ENCODE measurements at places on chromosomes 11 and 22. TPM values are rescaled to one million over a fixed set of nuclear protein-coding genes. Genes with fewer than 3 reads are reported as not detected.

- DNase-seq: no peak
Measured at GRCh38 chr11:78094250-78094649, 14.6 kb upstream of the NDUFC2 start.

DNA sequence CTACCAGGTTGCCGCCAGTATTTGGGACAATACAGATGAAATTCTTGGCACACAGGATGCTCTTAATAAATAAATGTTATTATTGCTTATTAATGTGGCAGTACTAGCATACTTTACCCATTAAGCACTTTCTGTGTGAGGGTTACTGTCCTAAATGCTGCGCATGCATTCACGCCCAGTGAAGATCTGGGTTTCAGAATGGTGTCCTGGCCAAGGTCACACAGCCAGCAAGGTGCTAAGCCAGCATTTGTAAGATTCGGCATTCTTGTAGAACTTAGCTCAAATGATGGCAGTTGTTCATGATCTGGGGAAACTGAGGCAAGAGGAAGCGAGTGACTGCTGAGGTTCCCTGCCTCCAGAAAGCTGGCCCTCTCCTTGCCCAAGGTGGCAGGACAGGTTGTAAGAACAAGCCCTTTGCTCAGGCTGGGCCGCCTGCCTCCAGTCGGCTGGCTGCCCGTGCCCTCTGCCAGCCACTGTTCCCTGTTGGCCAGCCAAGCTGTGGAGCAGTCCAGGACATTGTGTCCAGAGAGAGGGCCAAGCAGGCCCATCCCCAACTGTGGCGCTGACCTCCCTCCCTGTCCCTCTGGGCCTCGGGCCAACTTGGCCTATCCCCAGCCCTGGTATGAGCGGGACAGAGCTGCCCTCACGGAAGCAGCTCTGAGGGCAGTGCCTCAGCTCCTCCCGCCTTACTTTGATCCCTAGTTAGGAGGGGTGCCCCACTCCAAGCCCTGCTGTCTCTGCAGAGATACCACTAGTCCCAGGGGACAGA lies 28.8 kb downstream of the TOB2 start:
- DNase-seq: no peak

TMEM132A gene
- not detected for total RNA-seq

ANGPTL5 gene
- total RNA-seq: not detected

DNA sequence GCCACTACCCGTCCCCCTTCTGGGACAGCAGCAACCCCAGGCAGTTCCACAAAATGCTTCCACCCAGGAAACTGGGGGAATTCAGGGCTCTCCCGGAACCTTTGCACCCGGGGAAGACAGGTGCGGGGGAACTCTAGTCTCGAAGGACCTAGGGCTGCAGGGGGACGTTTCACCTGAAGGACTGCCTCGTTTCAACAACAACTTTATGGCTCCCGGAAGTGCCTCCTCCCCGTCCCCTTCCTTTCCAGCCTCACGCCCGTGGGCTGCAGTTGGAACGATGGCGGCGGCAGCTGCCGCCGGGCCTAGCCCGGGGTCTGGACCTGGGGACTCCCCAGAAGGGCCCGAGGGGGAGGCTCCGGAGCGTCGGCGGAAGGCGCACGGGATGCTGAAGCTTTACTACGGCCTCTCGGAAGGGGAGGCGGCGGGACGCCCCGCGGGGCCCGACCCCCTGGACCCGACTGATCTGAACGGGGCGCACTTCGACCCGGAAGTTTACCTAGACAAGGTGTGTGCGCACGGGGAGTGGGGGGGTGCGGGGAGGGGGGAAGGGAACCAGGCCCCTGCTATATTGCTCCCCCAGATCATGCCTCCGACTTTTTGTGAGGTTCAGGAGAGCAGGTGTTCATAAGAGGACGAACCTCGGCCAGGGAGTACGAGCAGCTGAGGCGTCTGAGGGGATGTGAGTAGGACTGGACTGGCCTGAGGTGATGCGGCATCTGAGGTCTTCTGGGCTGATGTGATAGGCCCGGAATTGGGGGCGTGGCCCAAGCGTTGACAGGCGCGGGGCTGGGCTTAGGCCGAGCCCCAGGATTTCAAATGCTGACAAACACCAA lies at the start of gene VPS51:
VPS51 (plus strand) TSS at position 241 of the 833 bp plus-strand sequence; CDS start at position 278, 37 bp downstream.
- peak; percentile 90 for DNase-seq

SLC29A2 gene
- total RNA-seq: 17.0 TPM

DNA sequence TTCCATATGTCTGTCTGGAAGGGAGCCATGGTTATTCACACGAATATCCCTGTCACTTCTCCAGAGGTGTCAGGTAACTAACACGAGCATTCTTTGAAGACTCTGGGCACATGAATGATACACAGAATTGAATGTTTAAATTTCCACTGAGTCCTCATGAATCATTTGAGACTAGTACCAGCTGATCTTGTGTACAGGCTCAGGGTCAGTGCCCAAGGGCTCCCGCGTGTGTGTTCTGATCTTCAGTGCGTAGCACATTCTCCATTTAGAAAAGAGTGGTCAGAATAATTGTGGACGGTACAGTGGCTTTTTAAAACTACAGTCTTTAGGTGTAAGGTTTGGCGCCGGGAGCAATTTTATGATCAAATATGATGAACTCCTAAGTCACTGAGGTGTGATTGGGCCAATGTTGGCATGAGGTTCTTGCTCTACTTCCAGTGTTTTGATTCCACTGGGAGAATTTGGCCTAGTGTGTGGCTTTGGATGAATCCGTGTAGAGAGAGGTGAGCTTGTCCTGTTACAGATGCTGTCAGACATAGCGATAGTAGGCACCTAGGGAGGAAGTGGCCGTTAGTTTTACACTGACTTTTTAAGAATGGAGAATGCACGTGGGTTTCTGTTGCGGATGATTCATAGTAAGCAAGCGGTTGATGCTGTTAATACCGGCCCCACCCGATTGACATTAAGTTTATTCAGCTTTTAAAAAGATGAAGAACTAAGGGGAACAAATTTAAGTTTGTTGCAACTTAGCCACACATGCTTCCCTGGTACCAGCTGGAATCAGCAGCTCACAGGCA lies 22.2 kb downstream of the NUP50 start:
- DNase-seq: no peak

C22orf42 gene
- total RNA-seq: not detected

All from naive thymus-derived CD4-positive, alpha-beta T cell (primary cell).